GM19239 (cell line): ENCODE measurements at places on chromosomes 1 and 21.

GRCh38 chr1:225534772-225535171 lies 106.9 kb upstream of the LBR start:
- no peak for DNase-seq

- no peak for DNase-seq
These were observed 1.3 kb downstream of the BCAN start for GRCh38 chr1:156643049-156643777.

DNA sequence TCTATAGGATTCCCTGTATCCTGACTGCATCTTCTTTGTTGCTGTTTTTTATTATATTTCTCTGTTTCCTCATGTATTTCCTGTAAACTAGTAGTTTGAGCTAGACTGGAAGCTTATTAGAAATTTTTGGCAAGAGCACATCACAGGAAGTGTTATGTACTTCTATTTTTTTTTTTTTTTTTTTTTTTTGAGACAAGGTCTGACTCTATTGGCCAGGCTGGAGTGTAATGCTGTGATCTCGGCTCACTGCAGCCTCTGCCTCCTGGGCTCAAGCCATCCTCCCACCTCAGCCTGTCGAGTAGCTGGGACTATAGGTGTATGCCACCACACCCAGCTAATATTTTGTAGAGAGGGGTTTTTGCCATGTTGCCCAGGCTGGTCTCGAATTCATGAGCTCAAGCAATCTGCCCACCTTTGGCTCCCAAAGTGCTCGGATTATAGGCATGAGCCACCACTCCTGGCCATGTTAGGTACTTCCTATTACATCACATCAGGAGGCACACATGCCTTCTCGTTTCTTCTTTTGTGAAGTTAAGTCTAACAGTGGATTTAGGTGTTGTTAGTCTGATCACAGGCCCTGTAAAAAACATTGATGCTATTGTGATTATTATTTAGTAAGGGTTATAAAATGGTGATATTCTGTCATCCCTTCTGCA lies 12.5 kb downstream of the C1orf21 start:
- DNase-seq = no peak

- no peak for DNase-seq
These were observed 13.3 kb upstream of the PPP2R5A start for GRCh38 chr1:212271823-212272485.

DNA sequence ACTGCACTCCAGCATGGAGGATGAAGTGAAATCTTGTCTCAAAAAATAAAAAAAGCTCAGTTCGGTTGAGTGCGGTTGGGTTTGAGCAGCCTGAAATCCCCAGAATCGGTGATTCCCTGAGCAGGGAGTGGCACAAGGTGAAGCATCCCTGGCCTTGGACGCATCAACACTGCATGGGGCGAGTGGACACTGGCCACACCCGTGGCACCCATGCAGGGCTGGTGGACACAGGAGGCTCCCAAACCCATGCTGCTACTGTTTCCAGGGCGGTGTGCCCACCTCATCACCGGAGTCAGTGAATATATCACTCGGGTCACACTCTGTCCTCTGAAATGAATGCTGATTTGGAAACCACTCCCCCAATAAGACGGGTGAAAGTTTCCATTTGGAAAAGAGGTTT lies 53.4 kb upstream of the ACTRT2 start:
- DNase-seq = no peak
